ENCODE measurements at places on chromosomes 13 and 19. TPM values are rescaled to one million over a fixed set of nuclear protein-coding genes. Genes with fewer than 3 reads are reported as not detected.

CATSPERD gene
- total RNA-seq: not detected

SLC25A30 gene
- total RNA-seq: 14.4 TPM

TLE6 gene
- 3.2 TPM for total RNA-seq

ATP12A gene
- total RNA-seq: not detected

DNA sequence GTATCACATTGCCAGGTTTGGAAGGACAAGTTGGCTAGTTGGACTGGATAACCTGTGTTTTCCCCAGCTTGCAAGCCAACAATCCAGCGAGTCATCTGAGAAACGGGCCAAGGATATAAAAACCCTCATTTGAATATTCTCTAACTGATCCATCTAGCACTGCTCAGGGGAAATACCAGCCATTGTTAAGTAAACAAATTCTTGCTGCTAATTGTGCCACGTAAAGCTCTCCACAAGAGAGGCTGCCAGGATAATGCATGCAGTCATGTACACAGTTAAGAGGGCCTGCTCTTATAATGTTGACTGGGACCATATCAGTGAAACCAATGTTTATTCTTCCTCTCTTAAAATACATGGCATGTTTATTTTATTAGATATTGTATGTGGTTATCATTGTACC lies 663.2 kb upstream of the SGCG start:
- H3K4me3 ChIP-seq: no peak overlapping the region
- H3K27ac ChIP-seq: no peak overlapping the region
- DNase-seq: no peak
- H3K4me1 ChIP-seq: no peaks in the 10 kb centered on the region
- no peaks in the 10 kb centered on the region for H3K36me3 ChIP-seq
- H3K27me3 ChIP-seq: no peaks in the 10 kb centered on the region

DNA sequence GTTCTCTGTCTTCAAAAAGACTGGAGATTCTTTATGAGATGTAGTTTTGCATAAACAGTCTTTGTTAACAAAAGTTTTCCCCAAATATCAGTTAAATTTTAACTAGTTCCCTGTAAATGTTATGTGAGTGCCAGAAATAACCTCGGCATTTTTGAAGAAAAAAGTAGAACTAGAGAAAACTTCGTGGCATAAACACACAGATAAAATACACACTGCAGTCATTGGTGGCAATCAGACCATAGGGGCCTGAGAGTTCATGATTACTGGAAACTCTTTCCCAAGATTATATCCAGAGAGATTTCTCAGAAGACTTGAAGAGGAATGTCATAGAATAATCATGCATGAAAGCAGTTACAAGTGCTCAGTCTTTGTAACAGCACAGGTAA lies 190.0 kb downstream of the MZT1 start:
- no peak for DNase-seq
- no peaks in the 10 kb centered on the region for H3K4me1 ChIP-seq
- H3K27ac ChIP-seq: no peak overlapping the region
- no peaks in the 10 kb centered on the region for H3K36me3 ChIP-seq
- no peaks in the 10 kb centered on the region for H3K27me3 ChIP-seq

- H3K4me3 ChIP-seq: no peak overlapping the region
- H3K27me3 ChIP-seq: no peaks in the 10 kb centered on the region
- H3K4me1 ChIP-seq: no peaks in the 10 kb centered on the region
- DNase-seq: no peak
- no peak overlapping the region for H3K27ac ChIP-seq
Observed at GRCh38 chr13:75226733-75227435, 255.1 kb downstream of the TBC1D4 start.

DNA sequence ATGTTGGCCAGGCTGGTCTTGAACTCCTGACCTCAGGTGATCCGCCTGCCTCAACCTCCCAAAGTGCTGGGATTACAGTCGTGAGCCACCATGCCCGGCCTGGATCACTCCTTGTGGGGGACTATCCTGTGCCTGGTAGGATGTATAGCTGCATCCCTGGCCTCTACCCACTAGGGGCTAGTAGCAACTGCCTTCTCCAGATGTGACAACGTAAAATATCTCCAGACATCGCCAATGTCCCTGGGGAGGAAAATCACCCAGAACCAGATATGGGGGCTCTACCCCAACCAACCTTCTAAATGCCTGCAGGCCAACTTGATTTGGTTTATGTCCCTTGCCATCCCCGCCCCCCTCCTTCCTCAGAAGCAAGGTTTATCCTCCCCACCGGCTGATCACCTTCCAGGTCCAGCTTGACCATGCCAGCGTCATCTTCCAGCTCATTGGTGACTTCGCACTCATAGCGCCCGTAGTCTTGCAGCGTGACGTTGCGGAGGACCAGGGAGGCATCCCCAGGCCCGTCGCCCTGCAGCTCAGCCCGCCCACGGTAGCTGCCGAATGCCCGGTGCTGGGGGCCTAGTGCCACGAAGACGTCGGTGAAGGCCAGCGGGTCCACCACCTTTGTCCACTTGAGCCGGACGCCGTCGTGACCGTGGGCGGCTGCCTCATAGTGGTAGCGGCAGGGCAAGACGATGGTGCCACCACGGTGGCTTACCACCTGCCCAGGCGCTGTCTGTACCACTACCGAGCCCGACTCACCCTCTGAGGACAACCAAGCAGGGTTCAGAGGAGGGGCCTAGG lies 12.5 kb downstream of the TM6SF2 start:
- peak overlapping the region; percentile 50 for H3K4me3 ChIP-seq
- H3K27me3 ChIP-seq: peaks cover 32% of the 10 kb centered on the region
- no peak for DNase-seq

GRCh38 chr19:28601723-28602440 lies 611.1 kb downstream of the UQCRFS1 start:
- no peaks in the 10 kb centered on the region for H3K27me3 ChIP-seq
- no peaks in the 10 kb centered on the region for H3K4me1 ChIP-seq
- no peaks in the 10 kb centered on the region for H3K36me3 ChIP-seq
- DNase-seq: no peak

Data from breast epithelium (tissue), 4 donors.